ENCODE measurements at places on chromosomes 5 and 9. TPM values are rescaled to one million over a fixed set of nuclear protein-coding genes. Genes with fewer than 3 reads are reported as not detected.
A peak's percentile ranks its signal among the peaks of the same experiment; 100 is the strongest.

GRCh38 chr9:127877566-127877998 lies at the start of gene AK1:
Gene AK1, minus strand, starts transcription at chr9:127877675. Its CDS starts 3,058 bp downstream, at chr9:127874617.
- peak; percentile 75 for DNase-seq

DNA sequence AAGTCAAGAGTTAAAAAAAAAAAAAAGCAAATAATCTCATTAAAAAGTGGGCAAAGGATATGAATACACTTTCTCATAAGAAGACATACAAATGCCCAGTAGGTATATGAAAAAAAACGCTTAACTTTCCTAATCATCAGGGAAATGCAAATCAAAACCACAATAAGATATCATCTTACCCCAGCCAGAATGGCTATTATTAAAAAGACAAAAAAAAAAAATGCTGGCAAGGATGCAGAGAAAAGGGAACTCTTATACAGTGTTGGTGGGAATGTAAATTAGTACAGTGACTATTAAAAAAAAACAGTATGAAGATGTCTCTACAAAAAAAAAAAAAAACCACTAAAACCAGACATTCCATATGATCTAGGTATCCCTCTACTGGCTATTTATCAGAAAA lies 79.4 kb downstream of the LPAR1 start:
- no peak for DNase-seq

DNA sequence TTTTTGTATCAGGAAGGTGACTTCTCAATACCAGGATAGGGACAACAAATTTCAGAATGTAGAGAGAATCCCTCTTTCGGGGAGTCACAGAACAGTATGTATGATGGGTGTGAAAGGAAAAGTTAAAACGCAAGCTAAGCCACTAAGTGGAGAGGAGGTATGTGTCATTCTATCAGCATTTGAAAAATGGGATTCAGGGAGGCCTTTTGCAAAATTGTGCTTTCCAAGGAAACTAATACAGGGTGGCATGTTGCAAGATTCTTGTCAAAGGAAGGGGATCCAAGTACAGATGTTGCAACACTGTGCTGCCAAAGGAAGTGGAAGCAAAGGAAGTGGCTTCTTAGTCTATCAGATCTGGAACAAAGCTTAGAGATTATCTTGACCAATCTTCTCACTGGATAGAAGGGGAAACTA lies 12.6 kb upstream of the TNIP1 start:
- peak; percentile 83 for DNase-seq

- no peak for DNase-seq
Measured at GRCh38 chr5:96320797-96321196, 112.3 kb downstream of the PCSK1 start.

DNA sequence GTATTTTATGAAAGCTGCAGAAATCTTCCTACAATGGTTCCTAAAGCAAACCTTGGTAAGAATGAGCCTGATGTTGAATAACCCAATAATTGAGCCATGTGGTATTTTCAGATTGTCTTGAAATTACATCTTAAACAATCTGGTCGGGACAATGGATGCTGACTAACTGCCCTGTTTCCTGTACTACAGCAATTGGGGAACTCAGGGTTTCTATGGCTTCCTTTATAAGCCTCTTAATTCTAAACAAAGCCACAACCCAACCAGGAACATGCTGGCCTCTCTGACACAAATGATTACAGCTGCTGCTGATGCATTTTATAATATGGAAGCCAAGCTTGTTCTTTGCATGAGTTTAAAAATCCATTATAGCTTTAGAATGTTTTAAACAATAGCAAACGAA lies 30.2 kb downstream of the PTPN3 start:
- DNase-seq: no peak

DNA sequence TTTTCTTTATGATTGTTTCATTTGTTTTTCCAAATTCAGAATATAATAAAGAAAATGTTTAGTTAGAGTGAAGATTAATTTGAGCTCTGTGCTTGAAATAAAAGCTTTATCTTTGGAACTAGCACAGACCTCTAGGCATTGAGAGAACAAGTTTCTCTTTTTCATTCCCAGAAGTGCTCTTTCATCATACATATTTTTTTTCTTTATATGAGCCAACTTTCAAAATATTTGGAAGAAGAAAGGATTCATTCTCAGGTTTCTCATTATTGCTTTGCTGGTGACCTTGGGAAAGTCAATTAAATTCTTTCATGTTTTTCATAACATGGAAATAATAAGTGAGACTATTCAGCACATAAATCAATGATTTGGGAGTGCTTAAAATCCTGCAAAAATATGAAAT lies 16.8 kb downstream of the CTXN3 start:
- no peak for DNase-seq

DNA sequence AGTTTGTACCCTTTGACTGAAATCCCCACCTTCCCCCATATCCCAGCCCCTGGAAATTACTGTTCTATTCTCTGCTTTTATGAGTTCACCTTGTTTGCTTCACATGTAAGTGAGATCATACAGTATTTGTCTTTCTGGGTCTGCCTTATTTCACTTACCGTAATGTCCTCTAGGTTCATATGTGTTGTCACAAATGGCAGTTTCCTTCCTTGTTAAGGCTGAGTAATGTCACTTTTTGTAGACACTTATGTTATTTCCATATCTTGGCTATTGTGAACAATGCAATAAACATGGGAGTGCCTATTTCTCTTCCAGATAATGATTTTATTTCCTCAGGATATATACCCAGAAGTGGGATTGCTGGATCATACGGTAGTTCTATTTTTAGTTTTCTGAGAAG lies 272.3 kb downstream of the MRPS30 start:
- DNase-seq: no peak

DNA sequence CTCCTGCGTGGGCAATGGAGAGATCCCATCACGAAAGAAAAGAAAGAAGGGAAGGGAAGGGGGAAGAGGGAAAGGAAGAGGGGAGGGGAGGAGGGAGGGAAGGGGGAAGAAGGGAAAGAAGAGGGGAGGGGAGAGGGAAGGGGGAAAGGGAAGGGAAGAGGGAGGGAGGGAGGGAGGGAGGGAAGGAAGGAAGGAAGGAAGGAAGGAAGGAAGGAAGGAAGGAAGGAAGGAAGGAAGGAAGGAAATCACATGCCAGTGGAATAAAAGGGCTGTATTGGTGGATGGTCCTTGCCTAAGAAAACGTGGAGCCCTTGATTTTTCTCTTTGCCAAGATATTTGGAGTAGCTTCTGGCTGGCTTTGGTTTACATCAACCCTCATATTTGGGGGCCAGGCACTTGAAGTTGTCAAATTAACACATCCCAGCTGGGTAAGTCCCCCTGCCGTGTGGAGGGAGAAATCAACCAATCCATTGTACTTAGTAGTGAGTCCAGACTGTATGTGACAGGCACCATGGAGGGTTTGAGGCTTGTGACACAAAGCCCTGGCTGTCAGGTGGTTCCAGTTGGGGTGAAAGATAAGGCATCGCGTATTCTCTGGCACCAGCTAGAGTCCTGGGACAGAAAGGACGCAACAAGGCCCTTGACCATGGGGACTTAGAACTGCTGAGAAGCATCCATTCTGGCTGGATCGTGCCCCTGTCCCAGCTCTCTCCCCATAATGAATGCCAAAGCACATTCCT lies 23.7 kb downstream of the IDNK start:
- no peak for DNase-seq

- DNase-seq: peak; percentile 98
Measured at GRCh38 chr5:179265514-179266290, 79.6 kb downstream of the ADAMTS2 start.

GRCh38 chr5:1064383-1065142 lies 47.3 kb downstream of the SLC12A7 start:
- no peak for DNase-seq

DNA sequence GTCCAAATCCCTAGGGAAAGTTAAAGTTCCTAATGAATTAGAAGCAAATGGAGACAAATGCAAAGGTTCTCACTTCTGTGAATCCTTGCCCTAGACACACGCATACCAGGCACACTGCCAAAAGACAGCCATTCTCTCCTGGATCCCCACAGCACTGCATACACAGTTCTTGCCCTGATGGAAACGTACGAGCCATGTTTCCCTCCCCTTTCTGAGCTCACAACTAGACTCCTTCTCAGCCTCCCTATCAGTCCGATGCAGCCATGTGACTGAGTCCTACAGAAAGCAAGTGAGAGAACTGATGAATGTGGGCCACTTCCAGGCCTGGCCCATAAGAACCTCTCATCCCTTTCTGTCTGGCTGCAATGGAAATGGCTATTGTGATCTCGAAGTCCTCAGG lies 92.0 kb downstream of the ZNF608 start:
- no peak for DNase-seq

CCL28 gene
- 3.6 TPM for total RNA-seq

TOR1A gene
- total RNA-seq: 13.0 TPM

HARS2 gene
- 20.0 TPM for total RNA-seq

TEX48 gene
- total RNA-seq: not detected

ZSWIM6 gene
- total RNA-seq: 21.2 TPM

Measured in umbilical cord (tissue), 2 donors.